Activated naive CD4-positive, alpha-beta T cell (primary cell): ENCODE measurements at places on chromosomes 2 and 18.

DNA sequence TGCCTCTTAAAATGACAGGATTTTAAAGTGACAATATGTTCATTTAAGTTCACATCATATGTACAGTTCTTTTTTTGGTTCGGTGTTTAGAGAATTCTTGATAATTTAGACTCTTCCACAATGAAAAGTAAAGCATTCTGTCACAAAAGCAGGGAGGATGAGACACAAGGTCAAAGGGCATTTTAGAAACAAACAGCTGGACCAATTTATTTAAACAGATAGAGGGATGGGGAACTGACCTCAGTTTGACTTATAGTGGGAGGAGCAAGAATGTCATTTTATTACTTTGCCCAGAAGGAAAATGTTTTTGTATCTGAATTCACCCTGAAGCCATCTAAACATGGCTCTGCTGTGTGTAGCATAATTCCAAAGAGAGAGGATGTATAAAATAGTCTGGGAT, 128.5 kb downstream of the MEIS1 start:
- no peak for DNase-seq

DNA sequence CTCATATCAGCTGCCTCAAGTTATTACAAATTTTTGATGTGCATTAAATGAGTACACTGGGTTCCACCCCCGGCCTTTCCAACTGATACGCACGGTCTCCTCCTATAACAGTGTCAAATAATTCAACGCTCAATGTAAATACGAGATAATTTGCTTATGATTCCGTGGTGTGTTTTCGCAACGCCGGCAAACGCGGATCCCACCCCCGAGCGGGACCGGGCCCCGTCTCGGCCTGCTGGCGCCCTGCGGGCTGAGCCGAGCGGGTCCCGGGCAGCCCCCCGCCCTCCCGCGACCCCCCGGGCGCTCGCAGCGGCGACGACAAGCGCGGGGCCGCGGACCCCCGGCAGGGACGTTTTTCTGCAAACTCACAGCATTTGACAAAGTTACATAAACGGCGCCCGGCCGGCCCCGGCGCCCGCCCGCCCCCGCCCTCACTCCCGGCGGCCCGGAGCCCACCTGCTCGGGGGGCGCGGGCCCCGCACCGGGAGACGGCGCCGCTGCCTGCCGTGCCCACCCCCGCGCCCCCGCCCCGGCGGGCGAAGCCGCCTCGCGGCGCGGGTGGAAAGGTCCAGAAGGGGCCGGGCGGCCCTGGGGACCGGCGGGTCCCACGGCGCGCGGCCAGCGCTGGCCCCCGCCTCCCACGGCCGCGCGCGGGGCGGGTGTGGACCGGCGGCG, 762 bp downstream of the HDAC4 start:
- no peak for DNase-seq

GRCh38 chr2:54845514-54845913, 122.1 kb downstream of the EML6 start:
- no peak for DNase-seq

- no peak for DNase-seq
Observed at GRCh38 chr2:16635791-16636699, 29.6 kb downstream of the CYRIA start.

- DNase-seq: no peak
Observed at GRCh38 chr2:138615257-138615656, 113.7 kb downstream of the SPOPL start.

- DNase-seq: no peak
Observed at GRCh38 chr2:102284611-102285010, 26.8 kb upstream of the IL1RL1 start.

- DNase-seq: no peak
Observed at GRCh38 chr2:942775-943460, 7.7 kb upstream of the SNTG2 start.

GRCh38 chr18:35076135-35076924, 35.1 kb downstream of the MAPRE2 start:
- DNase-seq: no peak

- no peak for DNase-seq
Observed at GRCh38 chr2:74419345-74419744, 2.1 kb downstream of the C2orf81 start.

DNA sequence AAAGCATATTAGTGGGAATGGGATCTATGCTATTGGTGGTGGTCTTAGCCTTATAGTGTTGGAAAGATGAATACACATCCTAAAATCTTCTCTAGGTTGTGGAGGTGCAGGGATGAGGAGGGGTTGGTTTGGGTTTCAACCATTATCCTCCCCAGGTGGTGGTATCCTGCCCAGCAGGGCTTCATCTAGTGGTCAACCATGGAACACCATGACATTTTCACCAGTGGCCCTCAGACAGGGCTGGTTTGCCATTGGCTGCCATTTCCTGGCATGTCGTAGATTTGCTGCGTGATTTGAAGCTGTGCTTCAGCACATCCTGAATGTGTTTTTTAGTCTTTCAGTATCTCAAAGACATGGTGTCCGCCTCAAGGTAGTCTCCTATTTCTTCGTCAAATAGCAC, 391.2 kb upstream of the HNRNPA3 start:
- DNase-seq: no peak

DNA sequence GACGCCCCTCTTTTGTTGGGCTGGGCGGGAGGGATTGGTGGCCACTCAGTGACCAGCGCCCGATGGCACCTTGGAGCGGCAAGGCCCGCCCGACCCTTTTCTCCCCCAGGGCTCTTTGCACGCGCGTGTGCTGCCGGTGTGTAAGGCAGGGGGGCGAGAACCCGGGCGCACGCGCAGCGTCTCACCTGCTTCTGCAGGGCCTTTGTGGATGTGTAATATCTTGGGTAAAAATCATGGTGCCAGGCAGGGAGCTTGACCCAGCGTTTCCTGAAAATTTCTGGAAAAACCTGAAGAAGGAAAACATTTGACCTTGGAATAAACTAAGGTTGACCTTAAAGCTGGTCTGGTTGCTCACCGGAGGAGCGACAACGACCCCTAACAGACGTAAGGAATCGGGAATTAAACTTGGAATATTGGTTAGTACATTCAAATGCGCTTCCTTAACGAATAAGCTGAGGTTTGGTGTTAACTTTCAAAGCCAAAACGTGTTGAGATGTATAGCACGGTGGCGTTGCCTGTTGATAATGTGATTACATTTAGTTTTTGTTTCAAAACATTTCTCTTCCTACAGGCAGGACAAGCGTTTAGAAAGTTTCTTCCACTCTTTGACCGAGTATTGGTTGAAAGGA, 438 bp downstream of the HSPE1 start:
- DNase-seq: peak; percentile 56

GRCh38 chr2:181072486-181073235, 92.3 kb downstream of the UBE2E3 start:
- DNase-seq: no peak

GRCh38 chr2:36919041-36919837, 47.1 kb downstream of the STRN start:
- DNase-seq: no peak

DNA sequence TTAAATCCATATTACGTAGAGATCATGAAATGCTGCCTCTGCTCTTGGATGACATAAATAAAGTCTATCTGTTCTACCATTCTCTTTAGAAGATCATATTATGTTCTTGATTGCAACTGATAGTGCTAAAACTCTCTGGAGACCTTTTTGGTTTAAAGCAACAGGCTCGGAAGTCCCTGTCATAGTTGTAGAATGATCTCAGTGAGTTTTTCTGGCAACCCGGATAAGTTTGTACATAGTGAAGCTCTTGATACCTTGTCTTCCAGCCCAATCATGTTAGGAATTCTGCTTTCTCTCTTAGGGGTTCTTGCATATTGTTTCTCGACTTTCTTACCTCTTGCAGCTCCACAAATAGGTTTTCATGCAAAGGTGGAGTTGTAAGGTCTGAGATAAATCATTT, 156.1 kb downstream of the TTC27 start:
- DNase-seq: no peak

- no peak for DNase-seq
Observed at GRCh38 chr2:241797441-241798080, 11.4 kb upstream of the NEU4 start.

- DNase-seq: no peak
Observed at GRCh38 chr2:31812051-31812798, 198.6 kb downstream of the MEMO1 start.

GRCh38 chr18:2905854-2906703, 59.3 kb downstream of the EMILIN2 start:
- DNase-seq: peak; percentile 18

DNA sequence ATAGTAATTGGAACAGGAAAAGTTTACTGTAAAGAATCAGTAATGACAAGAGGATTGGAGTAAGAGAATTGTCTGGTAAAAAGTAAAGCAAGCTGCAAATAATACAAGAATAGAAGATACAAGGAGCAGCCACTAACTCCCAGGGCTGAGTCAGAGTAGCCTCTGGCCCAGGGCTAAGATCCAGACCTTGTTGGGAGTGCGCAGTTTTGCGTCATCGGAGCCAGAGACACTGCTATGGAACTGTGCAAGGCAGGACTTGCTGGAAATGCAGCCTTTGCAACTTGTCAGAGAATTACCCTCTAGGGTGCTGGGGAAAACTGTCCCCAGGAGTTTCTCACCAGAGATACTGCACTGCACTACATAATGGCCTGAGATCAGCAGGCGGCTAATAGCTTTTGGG, 135.2 kb downstream of the NYAP2 start:
- no peak for DNase-seq

- DNase-seq: no peak
Observed at GRCh38 chr2:160266037-160266551, 66.0 kb upstream of the ITGB6 start.

GRCh38 chr2:71746946-71747501, 293.7 kb downstream of the DYSF start:
- no peak for DNase-seq

DNA sequence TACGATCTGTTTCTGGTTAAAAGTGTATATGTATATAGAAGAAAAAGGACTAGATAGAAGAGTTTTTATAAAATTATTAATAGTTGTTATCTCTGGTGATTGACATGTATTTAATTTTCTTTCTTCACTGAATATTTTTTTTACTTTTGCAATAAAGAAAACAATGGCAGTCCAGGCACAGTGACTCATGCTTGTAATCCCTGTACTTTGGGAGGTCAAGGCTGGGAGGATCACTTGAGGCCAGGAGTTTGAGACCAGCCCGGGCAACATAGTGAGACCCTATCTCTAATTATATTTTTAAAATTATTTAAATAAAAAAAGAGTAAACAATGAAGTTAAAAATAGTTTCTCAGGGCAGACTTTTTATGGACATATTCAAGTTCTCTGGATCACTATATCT, 114.7 kb downstream of the FAM117B start:
- no peak for DNase-seq

- DNase-seq: no peak
Observed at GRCh38 chr2:211930331-211930730, 608.3 kb downstream of the ERBB4 start.
